ENCODE measurements at places on chromosomes 2 and 18. TPM values are rescaled to one million over a fixed set of nuclear protein-coding genes. Genes with fewer than 3 reads are reported as not detected.

The IFIH1 gene
- 5.9 TPM for polyA plus RNA-seq

The TUBB8B gene
- 1.8 TPM for polyA plus RNA-seq

The SPHKAP gene
- polyA plus RNA-seq = 3.8 TPM

The EPB41L3 gene
- polyA plus RNA-seq = 58.2 TPM

The CDH19 gene
- 0.26 TPM for polyA plus RNA-seq

The ASXL3 gene
- polyA plus RNA-seq = 6.9 TPM

The MAPRE3 gene
- polyA plus RNA-seq = 12.6 TPM

The COL4A3 gene
- polyA plus RNA-seq = 34.0 TPM

The DYNAP gene
- not detected for polyA plus RNA-seq

The VWC2L gene
- polyA plus RNA-seq = 0.06 TPM

The DLGAP1 gene
- 6.1 TPM for polyA plus RNA-seq

The ACMSD gene
- 32.6 TPM for polyA plus RNA-seq

The KCNF1 gene
- 1.2 TPM for polyA plus RNA-seq

The KLHL14 gene
- polyA plus RNA-seq = 28.0 TPM

The RTP5 gene
- polyA plus RNA-seq = 0.06 TPM

The TAF4B gene
- polyA plus RNA-seq = 5.0 TPM

The LRRTM1 gene
- polyA plus RNA-seq = 28.1 TPM

The TBR1 gene
- not detected for polyA plus RNA-seq

The SAG gene
- polyA plus RNA-seq = 0.32 TPM

The NYAP2 gene
- 0.05 TPM for polyA plus RNA-seq

- DNase-seq = no peak
Observed at GRCh38 chr2:216633616-216634369, 573 bp downstream of the IGFBP2 start.

DNA sequence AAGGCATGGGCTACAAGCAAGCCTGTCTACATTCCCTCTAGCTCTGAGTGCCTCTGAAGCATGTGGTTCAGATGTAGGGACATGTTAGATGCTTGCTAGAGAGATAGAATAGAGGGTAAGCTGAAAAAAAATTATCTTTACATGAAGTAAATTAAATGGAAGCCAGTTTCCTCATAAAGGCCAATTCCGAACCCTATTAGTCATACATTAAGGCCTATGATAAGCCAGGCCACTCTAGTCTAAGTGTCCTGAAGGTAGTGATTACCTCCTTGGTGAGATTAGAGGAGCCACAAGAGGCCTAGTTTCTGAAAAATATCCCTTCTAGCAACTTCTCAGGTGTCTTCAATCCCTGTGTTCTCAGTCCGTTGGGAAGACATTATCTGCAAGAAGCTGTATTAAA is 72.4 kb upstream of the NPAS2 start:
- no peak for DNase-seq

DNA sequence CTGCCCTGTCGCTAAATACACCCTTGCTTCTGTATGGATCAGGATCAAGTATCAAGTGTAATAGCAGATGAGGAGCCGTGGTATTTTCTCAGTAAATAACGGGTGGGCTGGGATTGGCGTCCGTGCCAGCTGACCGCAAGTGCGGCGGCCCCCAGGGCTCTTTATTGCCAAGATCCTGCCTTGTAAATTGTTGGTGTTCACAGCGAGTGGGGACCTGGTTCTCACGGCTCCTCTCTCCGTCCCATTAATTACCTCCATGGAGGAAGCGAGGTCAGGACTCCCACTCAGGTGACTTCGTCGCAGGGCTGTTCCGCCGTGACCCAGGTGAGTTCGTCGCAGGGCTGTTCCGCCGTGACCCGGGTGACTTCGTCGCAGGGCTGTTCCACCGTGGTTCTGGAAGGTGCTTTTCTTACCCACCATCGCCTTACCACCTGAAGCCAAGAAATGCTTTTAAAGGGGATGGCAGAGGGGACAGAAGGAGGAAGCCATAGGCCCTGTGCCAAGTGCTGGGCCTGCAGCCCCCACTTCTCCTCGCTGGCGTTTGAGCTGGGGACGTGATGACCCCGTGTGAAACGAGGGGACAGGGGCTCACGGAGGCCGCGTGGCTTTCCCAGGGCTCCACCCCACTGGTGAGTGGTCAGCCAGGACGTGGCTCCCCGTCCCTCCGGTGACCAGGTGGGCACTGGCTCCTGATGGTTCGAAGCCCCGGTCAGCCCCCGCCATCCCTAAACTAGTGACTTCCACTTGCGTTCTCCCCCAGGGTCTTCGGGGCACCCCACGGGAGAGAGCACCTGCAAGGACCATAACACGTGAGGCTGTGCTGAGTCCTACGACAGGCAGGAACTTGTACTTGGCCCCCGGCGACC is 118.4 kb downstream of the TWIST2 start:
- DNase-seq = no peak

GRCh38 chr2:479490-480176 is 191.7 kb upstream of the ALKAL2 start:
- no peak for DNase-seq

GRCh38 chr2:28729698-28730097 is 21.9 kb upstream of the PPP1CB start:
- no peak for DNase-seq

- no peak for DNase-seq
Observed at GRCh38 chr2:2647141-2647541, 316.1 kb upstream of the MYT1L start.

- DNase-seq = no peak
Observed at GRCh38 chr2:86081724-86082123, 24.0 kb downstream of the POLR1A start.

DNA sequence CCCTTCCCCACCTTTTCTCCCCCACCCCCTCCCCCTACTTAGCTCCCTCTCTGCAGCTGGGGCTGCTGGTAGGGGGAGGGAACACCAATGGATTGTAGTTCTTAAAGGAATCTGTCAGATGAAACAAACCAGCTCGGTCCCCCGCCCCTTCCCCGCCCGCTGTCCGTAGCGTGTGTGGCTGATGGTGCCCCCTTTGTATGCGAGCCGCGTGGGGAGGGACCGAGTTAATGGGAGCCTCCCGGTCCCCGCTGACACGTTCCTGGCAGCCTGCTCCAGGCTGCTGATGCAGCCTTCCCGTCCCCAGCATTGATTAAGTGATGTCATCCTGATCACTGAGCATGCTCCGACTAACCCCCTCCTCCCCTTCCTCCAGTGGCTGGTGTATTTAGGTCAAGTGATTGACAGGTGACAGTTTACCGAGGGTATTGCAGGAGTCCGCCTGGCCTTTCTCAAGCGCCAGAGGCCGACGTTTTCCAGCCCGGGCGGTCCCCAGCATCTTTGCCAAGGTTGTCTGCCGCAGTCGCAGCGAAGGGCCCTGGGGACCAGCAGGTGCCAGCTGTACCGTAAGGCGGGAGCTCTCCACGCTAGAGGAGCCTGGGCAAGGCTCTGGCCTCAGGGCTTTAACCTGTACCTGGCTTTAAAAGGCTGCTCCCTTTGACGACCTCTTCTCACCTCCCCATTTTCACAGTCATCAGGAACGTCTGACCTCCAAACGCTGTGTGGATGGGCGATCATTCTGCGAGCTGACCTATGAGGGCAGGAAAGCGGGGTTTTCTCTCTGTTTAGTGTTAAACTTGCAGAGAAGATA is 1.8 kb downstream of the KIF5C start:
- no peak for DNase-seq

DNA sequence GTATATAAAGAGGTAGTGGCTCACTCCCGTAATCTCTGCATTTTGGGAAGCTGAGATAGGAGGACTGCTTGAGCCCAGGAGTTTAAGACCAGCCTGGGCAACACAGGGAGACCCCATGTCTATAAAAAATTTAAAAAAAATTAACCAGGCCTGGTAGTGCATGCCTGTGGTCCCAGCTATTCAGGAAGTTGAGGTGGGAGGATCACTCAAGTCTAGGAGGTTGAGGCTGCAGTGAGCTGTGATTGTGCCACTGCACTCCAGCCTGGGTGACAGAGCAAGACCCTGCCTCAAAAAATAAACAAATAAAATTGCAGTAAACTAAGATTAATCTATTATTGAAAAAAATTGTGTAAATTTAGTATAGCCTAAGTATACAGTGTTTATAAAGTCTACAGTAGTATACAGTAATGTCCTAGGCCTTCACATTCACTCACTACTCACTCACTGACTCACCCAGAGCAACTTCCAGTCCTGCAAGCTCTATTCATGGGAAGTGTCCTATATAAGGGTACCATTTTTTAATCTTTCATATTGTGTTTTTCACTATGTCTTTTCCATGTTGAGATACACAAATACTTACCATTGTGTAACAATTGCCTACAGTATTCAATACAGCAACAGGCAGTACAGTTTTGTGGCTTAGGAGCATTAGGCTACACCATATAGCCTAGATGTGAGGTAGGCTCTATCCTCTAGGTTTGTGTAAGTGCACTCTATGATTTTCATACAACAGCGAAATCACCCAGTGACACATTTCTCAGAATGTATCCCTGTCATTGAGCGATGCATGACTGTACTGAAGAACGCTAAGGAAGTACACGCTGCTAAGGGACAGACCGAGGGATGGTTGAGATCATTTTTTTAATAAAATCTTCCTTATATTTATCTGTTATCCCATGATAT is 10.4 kb upstream of the MAP4K3 start:
- DNase-seq = no peak

GRCh38 chr18:50934545-50935211 is 33.2 kb upstream of the ELAC1 start:
- no peak for DNase-seq

DNA sequence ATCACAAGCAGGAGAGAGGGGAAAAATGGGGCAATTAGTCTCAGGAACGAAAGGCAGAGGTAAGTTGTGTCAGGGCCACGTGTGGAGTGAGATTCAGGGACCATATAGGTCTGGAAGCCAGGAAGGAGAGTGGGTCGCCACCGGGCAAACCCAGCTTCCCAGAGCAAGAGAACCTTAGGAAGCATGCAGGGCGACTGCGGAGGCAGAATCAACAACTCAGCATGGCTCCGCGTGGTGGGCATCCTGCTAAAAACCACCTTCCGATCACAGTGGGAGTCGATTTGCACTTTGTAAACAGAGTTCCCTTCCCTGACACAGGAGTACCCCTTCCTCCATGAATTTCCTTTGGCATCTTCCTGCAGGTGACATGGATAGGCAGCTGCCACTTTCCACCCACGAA is 114.6 kb downstream of the TTC32 start:
- no peak for DNase-seq

DNA sequence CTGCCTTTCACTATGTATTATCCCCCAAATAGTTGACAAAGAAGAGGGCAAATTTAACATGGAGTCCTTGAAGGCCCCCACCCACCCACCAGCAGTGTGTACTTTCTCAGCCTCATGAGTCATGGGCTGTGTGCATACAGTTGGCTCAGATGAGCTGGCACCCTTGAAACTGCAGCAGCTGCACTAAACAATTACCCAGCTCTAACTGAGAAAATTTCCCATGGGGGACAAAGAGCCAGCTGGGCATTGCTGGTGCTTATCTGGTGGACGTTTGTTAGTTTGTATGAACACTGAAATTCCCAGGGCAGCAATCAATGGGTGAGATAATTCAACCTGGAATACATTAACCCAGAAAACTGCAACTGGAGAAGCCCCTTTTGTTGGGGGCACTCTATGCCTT is 131.7 kb downstream of the GCA start:
- DNase-seq = no peak

DNA sequence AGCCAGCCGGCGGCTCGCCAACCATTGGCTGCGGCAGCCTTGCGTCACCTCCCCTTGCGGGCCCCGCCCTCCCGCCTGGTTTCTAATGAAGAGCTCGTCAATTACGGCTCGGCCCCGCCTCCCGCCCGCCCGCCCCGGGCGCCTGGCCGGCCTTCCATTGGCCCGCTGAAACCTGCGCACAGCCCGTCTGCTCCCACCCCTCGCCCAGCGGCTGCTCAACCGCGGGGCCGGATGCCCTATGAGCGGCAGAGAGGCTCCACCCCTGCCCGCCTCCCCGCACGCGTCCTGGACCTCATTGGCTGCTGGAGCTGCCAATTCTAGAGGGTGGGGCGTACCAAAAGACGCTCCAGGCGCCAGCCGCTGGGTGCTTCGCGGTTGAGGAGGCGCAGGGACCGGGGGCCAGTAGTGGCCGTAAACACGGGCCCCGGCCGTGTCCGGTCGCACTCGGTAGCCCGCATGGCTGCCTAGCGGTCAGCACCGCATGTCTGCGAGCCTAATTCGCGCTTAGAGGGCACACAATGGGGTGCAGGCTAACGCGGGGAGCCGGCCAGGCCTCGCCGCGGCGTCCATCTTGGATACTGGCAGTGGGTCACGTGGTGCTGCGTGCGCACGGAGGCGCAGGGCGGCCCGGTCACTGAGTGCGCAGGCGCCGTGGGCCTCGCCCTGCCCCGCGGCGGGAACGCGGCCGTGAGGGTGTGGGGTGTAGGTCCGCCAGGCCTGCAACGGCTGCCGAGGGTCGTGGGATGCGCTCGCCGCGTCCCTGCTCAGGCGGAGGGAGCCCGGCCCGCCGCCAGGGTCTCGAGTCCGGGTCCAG is 454 bp upstream of the HDAC4 start:
- peak; percentile 99 for DNase-seq

- no peak for DNase-seq
Observed at GRCh38 chr18:68564351-68564750, 150.6 kb downstream of the TMX3 start.

DNA sequence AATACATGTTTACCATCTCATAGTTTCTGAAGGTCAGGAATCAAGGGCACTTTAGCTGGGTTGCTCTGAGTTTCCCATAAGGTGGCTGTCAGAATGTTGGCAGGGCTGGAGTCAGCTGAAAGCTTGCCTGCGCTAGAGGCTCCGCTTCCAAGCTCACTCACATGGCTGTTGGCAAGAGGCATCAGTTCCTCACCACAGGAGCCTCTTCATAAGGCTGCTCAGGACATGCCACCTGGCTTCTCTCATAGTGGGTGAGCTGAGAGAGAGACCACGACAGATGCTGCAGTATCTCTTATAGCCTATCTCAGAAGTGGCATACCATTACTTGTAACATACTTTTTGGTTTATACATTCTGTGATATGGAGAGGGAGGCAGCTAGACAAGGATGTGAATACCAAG is 7.2 kb downstream of the HADHB start:
- DNase-seq = no peak

GRCh38 chr18:75106746-75107145 is 102.2 kb downstream of the PTGR3 start:
- DNase-seq = no peak

GRCh38 chr2:28068088-28068487 is 177.6 kb downstream of the BABAM2 start:
- DNase-seq = peak; percentile 31

GRCh38 chr2:31302940-31303563 is 69.1 kb downstream of the EHD3 start:
- no peak for DNase-seq

- no peak for DNase-seq
Observed at GRCh38 chr2:73979021-73979420, 5.7 kb upstream of the TET3 start.

- no peak for DNase-seq
Observed at GRCh38 chr2:109348671-109349502, 219.9 kb downstream of the SH3RF3 start.

Data from renal cortex interstitium (tissue), 15 donors.